ENCODE measurements at places on chromosomes 4 and X.

DNA sequence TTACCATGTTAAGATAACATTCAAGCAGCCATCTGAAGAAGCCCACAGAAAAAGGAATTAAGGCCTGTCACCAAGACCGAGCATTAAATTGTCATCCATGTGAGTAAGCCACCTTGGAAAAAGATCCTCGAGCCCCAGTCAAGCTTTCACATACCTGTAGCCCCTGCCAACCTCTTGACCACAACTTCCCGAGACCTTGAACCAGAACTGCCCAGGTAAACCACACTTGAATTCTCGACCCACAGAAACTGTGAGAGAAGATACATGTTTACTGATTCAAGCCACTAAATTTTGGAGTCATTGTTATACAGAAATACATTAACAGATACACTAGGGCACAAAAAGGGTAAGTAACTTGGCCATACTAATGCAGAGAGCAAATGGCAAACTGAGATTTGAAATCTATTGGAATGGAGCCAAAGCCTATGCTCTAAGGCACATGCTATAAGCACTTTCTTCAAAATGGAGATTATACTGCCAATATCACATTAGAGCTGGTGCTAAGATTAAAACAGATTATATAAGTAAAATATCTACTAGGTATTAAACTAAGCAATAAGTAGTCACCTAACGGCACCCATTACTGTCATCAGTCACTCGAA lies 49.5 kb downstream of the FAM13A start:
- DNase-seq: no peak

DNA sequence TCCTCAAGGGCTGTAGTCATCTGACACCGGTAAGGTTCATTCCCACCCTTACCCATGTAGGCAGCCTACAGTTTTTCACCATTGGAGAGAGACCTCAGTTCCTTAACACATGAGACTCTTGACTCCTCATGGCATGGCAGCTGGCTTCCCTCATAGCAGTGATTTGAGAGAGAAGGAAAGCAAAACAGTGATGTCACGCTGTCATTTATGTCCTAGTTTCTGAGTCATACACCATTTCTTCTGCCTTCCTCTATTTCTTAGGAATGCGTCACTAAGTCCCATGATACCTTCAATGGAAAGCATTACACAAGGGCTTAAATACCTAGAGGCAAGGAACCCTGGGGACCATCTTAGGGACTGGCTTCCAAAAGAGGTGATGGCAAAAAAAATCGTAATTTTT lies 226.1 kb downstream of the SPCS3 start:
- DNase-seq: no peak

GRCh38 chr4:73309211-73309610 lies 50.6 kb upstream of the ANKRD17 start:
- DNase-seq: no peak

DNA sequence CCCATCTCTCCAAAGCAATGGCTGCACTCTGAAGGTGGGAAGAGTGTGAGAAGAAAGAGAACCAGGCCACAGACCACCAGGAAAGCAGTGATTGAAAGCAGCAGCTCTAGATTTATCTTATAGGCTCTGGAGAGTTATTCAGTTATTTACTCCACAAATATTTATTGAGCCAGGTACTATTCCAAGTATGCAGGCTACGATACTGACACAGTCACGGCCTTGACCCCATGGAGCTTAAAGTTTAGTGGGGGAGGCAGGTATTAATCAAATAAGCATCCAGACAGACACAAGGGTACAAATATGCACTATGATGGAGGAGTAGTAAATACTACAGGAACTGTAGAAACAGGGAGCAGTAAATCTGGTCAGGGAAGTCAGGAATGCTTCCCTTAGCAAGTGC lies 2.8 kb downstream of the TMEM185A start:
- DNase-seq: no peak

- no peak for DNase-seq
Measured at GRCh38 chrX:152177052-152177451, 38.7 kb upstream of the MAGEA10 start.

DNA sequence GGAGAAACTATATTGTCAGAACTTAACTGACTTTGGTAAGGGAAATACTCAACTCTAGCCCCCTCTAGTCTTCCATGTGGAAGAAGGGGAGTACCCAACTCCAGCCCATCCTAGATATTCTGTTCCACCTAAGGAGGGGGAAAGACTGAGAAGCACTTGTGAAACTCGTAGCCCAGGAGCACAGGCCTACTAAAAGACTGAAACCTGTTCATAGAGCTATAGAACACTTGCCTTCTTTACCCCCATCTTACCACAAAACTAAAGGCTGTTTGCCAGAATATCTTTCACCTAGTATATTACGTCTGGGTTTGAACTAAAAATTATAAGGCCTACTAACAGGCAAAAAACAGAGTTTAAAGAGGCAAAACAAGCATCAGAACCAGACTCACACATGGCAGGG lies 15.5 kb downstream of the CLDN22 start:
- DNase-seq: no peak
